Mesothelial cell of epicardium (in vitro differentiated cells): ENCODE measurements at places on chromosomes 11 and 22.

- no peak for DNase-seq
These were observed 2.7 kb downstream of the LRRC32 start for GRCh38 chr11:76667856-76668255.

GRCh38 chr11:131299598-131300438 is 70.6 kb upstream of the NTM start:
- no peak for DNase-seq

DNA sequence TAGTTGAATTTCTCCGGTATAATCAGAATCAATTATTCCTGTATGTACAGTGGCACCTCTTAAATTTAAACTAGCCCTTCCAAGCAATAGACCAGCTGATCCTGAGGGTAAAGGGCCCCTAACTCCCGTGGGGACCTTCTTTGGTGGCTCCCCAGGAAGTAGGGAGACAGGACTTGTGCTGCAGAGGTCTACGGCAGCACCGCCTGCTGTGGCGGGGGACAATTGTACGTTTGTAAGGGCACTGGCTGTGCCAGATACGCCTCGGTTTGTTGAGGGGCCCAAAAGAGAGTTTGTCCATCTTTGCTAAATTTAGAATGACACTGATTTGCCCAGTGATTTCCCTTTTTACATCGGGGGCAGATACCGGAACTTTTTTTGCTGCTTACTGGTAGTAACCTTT is 5.9 kb upstream of the DNAJB13 start:
- no peak for DNase-seq

GRCh38 chr11:72263361-72263760 is 19.4 kb upstream of the PHOX2A start:
- DNase-seq: no peak

DNA sequence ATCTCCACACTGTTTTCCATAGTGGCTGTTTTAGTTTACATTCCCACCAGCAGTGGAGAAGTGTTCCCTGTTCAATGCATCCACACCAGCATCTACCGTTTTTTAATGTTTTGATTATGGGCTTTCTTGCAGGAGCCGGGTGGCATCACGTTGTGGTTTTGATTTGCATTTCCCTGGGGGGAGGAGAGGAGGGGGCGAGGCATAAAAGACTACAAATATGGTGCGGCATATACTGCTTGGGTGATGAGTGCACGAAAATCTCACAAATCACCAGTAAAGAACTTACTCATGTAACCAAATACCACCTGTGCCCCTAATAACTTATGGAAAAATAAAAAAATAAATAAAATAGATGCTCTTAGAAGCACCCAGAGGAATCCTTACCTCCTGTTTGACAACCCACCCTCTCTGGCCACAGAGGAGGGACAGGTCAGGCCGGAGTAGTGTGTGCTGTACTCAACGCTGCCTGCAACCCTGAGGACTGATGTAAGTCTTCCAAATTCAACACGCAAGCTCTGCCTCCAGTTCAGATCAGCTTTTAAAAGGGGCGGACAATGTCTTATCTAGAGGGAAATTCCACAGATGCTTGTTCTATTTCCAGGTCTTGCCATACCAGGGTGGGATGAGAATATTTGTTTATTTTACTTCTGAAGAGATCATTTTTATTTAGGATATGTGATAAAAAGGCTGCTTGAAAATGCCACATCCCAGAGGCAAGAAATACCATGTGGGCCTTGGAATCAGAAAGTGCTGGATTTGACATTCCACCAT is 329.6 kb upstream of the B3GAT1 start:
- no peak for DNase-seq

GRCh38 chr11:67507242-67507863 is 609 bp downstream of the CDK2AP2 start:
- DNase-seq: no peak

DNA sequence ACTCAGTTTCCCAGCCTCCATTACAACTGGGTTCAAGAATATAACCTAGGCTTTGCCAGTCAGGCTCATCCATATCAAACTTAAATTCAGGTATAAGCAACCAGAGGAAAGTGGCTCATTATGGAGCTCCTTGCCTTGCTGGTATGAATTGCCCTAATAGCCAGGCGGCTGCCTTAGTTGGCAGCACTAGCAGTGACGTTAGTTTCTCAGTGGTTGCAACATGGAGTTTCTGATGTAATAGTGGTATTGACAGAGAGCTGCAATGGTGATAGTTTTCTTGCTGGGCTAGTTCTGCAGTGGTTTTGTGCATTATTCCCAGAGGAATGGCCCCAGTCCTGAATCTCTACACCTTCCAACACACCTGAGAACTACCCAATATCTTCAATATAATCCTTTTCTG is 3.8 kb upstream of the TMEM123 start:
- no peak for DNase-seq

- no peak for DNase-seq
These were observed 55.9 kb upstream of the CCDC188 start for GRCh38 chr22:20206709-20207215.

- DNase-seq: no peak
These were observed 363.2 kb downstream of the TBC1D22A start for GRCh38 chr22:47125603-47126002.

DNA sequence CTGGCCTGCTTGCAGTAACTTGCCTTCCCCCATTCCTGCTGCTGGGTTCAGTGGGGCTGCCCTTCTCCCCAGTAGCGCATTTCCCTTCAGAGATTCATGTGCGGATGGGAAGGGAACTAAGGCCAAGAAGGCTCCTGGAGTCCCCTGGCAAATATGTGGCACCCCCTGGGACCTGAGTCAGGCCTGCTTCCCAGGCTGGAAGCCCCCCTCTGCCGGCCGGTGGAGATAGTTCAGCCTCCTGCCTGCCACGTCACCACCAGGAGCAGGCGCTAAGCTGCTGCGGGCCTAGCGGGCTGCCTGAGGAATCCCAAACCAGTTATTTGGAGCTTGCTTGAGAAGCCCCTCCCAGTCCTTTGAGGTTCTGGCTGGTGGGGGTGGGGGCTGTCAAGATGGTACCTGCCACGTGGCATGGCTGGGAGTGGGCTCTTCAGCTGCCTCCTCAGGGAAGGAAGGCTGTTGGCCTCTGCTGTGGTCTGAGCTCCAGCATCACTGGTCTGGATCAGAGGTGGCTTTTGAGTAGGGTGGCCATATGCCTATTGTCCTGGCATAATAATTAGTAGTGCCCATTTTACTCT is 2.0 kb downstream of the SERPINH1 start:
- peak; percentile 66 for DNase-seq

- DNase-seq: no peak
These were observed 52.9 kb downstream of the C11orf58 start for GRCh38 chr11:16791191-16791961.
